Mucosa of descending colon (tissue), 3 donors: ENCODE measurements at places on chromosomes 6 and 20. TPM values are rescaled to one million over a fixed set of nuclear protein-coding genes. Genes with fewer than 3 reads are reported as not detected.

- no peak for DNase-seq
These were observed 28.6 kb upstream of the GTSF1L start for GRCh38 chr20:43755390-43755789.

The MPIG6B gene
- 1.4 TPM for total RNA-seq

The ROMO1 gene
- total RNA-seq, result 137 TPM

GRCh38 chr6:20126789-20127653 is 85.2 kb downstream of the MBOAT1 start:
- DNase-seq, result peak; percentile 87

DNA sequence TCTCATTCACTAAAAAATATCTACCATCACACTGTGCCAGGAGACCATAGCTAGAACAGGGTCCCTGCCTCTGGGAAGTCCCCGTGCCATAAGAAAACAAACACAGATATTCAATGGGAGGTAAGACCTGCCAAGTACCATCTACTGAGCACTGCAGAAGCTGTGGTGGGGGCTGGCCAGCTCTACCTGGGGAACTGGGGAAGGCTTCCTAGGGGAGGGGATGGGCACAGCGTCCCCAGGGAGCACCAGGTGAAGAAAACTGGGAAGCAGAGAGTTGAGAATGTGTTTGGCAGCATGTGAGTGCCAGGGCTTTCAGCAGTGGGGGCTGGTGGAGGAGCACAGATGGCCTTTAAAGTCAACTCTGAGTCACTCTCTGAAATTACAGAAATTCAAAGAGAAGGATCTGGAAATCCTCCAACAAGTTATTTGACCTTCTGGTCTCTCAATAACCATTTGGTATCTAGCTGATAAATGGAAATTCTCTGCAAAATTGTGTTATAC is 85.2 kb downstream of the SHLD1 start:
- DNase-seq, result no peak
